ENCODE measurements at places on chromosomes 3 and 15.

- DNase-seq = no peak
Measured at GRCh38 chr3:149828390-149828789, 15.4 kb downstream of the RNF13 start.

DNA sequence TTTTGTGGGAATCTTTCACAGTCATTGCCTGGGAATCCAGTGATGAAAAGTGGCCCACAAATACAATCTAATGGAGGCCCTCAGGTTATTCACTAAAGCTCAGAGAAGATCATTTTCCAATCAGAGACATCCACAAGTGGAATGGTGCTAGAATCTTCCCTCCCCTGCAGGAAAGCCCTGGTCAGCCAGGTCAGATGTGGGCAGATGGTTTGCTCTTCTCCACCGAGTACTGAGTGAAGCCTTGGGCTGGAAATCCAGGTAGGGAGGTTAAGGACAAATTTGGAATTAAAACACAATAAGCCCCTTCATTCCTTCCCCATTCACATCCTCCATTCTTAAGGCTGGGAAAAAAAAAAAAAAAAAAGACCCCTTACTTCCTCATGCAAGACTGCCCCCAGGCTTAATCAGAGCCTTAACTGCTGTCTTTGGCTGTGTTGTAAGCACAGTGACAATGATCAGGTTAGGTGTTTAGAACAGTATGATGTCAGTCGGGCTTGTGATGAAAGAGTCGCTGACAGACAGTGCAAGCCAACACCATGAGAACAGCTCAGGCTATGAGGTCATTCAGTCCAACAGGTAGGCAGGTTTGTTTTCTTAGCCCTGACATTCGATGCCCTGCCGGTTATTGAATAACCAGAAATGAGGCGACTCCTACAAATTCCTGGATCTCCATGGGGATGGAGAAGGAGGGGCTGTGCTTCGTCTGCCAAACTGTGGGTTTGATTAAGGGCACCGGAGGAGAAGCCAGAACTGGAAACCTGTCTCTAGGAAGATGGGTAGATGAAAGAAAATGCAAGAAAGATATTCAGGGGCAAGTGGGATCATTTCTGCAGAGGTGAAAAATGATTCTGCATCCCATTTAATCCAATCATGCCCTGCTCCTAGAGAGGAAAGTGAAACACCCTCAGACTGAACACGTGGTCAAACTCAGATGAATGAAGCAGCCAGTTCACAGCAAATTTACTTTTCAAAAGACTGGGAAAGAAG, 23.5 kb upstream of the HES1 start:
- DNase-seq = no peak

DNA sequence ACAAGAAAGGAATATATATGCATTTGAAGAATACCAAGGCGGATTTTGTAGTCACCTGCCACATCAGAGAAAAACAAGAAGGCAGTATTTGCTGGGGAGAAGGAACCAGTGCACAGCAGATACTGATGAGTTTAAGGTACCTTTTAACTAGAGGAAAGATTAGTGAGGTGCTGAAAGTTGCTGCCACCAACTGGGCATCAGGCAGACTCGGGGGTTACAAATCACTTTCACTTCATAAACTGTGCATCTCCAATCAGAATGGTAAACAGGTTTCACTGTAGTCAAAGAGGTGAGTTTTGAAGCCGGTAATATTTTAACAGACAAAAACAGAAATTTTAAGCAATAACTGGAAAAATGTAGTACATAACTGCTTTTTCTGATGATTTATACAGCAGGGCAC, 4.1 kb downstream of the FBN1 start:
- no peak for DNase-seq

DNA sequence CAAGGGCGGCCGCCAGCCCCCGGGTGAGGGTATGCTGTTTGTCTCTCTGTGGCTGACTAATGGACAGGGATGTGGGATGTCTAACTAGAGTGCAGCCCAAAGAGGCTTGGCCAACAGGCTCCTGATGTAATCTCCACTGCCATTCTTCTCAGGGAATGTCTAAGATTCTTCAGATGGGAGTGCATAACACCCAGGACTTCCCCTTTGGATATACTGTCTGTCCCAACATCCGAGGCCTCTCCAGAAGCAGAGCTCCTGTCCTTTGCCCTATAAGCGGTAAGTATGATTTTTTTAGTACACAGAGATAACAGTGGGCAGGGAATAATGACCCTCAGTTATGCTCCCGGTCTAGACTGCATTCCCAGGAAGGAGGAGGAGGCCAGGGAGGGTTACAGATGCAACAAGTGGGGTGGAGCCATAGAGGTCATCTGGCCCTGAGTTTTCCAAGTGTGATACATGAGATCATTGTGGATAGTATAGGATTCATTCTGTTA, 62.5 kb upstream of the SLCO2A1 start:
- DNase-seq = no peak

DNA sequence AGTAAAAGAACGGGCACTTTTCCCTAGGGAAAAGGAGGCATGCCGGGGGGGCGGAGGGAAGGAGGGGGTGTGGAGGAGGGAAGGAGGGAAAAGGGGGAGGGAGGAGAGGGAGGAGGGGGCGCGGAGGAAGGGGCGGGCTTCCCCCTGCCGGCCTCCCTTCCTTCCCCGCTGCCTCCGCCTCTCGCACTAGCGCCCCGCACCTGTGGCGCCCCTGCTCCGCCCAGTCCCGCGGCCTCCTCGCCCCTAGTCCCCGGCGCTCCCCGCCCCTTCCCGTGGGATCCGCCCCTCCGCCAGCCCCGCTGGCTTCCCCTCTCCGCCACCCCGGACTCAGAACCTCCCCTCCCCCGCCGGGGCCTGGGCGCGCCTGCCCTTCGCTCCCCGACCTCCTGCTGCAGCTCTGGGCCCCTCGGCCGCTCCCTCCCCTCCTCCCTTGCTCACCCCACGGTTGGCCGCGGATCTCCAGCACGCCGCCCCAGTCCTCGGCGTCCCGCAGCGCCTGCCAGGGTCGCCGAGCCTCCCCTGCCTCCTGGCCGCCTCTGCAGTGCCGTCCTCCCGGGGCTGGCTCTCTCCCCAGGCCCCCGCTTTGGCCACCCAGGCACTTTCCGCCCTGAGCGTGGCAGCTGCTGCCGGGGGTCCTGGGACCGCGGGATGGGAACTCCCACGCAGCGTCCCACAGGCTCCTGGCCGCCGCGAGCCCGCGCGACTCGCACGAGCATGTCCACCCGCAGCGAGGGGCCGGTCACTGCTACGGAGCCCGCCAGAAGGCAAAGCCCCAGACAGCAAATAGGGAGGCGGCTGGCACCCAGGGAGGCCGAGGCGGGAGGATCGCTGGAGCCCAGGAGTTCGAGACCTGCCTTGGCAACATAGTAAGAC, 147.4 kb downstream of the TJP1 start:
- peak; percentile 71 for DNase-seq

GRCh38 chr15:25545017-25545416, 106.2 kb upstream of the UBE3A start:
- DNase-seq = no peak

DNA sequence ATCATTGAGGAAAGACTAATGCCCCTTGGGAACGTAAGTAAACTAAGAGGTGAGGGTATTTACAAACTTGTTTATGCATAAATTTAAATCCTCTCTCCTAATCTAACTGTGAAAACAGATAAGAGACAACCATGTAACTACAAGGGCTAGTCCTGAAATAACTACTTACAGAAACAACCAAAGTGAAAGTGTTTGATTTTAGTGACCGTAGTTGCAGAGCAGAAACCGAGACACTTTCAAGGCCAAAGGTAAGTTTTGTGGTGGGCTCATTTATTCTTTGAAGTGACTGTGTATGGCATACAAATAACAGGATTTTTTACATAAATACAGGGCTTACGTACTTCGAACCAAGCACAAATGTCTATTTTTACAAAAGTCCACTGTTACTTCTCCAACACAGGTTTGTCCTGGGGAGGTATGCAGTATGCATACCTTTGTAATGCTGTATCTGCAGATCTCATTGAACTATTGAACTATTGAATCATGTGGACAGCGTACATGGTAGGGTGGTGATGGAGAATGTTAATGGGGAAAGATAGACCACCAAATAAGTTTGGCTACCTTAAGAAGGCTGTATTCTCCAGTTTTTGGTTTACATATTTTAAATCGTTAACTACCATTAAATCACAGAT, 99.6 kb upstream of the RBMS3 start:
- no peak for DNase-seq

- DNase-seq = no peak
Measured at GRCh38 chr3:14286887-14287500, 108.4 kb downstream of the LSM3 start.

GRCh38 chr3:84755860-84756259, 202.9 kb upstream of the CADM2 start:
- no peak for DNase-seq

- no peak for DNase-seq
Measured at GRCh38 chr15:99163271-99164062, 58.6 kb downstream of the SYNM start.

GRCh38 chr15:91408476-91409076, 308.5 kb downstream of the SV2B start:
- no peak for DNase-seq

GRCh38 chr3:42850263-42850662, 25.4 kb downstream of the CYP8B1 start:
- no peak for DNase-seq

GRCh38 chr3:123648696-123649405, 64.0 kb upstream of the HACD2 start:
- no peak for DNase-seq

DNA sequence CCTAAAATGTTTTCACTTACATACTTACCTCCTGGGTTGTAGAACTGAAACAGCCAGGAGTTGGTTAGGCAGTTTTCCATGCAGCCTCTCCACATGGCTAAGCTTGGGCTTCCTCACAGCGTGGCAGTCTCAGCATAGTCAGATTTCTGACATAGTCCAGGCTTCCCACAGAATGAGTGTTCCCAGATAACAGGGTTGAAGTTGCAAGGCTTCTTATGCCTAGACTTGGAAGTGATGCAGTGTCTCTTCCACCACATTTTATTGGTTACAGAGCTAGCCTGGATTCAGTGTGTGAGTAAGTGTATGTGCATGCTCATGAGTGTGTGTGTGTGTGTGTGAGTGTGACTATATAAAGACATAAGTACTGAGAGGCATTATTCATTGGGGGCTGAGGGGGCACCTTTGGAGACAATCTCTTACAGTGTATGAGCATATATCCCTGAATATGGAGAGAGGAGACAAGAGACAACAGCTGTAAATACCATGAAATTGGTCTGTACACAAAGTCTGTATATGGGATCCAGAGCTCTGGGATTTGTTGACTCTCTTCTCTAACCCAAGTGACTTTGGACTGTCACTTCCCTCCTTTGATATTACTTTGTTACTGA, 78.1 kb downstream of the ZNF621 start:
- no peak for DNase-seq

DNA sequence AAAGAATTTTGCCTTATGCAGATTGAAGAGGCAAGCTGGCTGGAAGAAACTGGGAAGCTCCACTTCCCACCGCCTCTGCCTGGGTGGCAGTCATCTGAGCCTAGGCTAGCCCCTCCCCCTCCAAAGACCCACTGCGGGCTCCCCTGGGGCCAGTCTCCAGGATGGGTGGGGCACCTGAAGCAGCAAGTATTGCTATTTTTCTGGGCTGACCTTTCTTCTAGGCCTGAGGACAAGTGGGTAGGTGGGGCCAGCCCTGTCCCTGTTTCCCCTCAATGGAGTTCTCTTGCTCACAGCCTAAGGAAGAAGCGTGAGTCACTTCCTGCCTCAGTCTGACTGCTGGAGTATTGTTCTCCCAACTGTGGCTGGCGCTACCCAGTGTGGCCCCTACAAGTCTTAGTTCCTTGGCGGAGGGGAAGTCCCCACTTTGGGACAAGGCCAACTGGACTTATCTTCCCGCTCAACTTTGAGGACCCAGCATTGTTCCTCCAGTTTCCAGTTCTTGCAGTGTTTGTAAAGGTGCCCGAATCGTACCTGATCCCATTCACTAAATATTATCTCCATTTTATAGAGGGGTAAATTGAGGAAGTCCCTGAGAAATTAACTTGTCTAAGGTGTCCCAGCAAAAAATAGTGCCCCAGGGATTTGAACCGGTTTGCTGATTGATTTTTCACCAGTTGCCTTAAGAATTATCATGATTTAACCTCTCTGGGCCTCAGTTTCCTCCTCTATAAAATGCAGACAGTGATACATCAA, 1.4 kb downstream of the FURIN start:
- DNase-seq = no peak

DNA sequence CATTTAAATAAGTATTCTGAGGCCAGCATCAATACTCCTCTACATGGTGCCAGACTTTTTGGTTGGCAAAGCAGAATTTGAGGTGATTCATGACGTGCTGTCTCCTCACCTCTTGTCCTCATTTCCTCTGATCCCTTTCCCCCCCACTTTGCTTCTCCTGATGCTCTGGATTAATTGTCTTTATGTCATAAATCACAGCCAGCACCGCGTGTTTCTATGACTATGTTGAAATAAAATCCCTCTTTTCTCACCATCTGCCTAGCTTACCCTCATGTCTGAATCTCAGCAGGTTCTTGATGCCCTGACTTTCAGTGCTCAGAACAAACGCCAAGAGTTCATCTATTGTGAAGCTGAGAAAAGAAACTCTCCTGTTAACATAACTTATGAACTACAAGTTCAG, 19.7 kb upstream of the PTPRG start:
- no peak for DNase-seq

DNA sequence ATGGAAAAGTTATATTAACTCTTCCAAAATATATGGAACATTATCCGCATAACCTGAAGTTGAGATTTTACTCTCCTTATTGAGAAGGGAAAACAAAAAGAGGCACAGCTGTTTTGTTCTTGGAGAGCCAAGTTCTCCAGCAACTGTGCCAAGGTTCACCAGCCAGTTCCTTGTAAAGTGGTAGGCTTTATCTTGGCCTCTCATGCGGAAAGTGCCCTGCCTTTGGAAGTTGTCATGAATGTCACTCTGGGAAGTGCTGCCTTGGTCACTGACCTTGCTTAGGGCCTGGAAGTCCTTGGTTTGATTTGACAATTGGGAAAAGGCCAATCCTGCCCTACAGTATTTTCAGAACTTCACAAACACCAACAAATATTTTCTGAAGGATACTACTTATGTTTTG, 44.2 kb upstream of the THRB start:
- DNase-seq = no peak

GRCh38 chr3:184815046-184815930, 3.3 kb downstream of the VPS8 start:
- DNase-seq = no peak

DNA sequence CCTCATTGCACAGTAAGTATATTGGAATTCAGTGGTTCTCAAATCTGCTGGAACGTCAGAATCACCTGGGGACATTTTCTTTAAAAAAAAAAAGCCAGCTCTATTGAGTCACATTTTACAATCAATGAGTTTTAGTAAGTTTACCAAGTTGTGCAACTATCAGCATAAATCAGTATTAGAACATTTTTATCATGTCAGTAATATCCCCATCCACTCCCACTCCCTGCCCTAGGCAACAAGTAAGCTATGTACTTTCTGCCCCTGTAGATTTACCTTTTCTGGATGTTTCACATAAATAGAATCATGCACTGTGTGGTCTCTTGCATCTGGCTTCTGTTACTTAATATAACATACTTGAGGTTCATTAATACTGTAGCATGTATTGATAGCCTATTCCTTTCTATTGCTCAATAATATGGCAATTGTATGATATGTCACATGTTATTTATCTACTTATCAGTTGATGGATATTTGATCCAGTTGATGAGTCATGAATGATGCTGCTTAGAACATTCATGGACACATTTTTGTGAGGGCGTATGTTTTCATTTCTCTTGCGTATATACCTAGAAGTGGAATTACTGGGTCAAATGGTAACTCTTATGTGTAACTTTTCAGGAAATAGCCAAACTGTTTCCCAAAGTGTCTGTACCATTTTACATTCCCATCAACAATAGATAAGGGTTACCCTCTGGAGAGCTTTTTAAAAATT, 180.5 kb downstream of the THSD4 start:
- no peak for DNase-seq

GRCh38 chr3:23647706-23648258, 158.0 kb upstream of the UBE2E1 start:
- no peak for DNase-seq

GRCh38 chr3:131702146-131702545, 199.4 kb upstream of the MRPL3 start:
- no peak for DNase-seq

Measured in cortex of kidney (tissue), 1 donor.